ENCODE measurements at places on chromosomes 6 and 20. TPM values are rescaled to one million over a fixed set of nuclear protein-coding genes. Genes with fewer than 3 reads are reported as not detected.

Gene KCNQ5
- total RNA-seq: 6.4 TPM

Gene UNC5CL
- 0.28 TPM for total RNA-seq

GRCh38 chr6:166206066-166206465 lies 38.4 kb upstream of the TBXT start:
- DNase-seq: no peak

DNA sequence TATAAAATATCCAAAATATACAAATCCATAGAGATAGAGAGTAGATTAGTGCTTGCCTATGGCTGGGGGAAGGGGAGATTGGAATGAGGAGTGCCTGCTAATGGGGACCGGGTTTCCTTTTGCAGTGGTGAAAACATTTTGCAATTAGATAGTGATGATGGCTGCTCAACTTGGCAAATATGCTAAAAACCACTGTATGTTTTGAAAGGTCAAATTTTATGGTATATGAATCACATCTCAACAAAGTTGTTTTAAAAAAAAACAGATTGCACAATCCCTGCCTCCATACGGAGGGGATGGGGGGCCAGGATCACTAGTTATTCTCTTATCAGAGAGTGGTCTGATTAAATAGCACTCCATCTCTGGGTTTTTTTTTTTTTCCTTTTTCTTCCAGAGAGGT lies 76.9 kb upstream of the RIPOR2 start:
- DNase-seq: no peak

- no peak for DNase-seq
Measured at GRCh38 chr6:15339081-15339480, 93.2 kb downstream of the JARID2 start.

Gene LZTS3
- 3.1 TPM for total RNA-seq

DNA sequence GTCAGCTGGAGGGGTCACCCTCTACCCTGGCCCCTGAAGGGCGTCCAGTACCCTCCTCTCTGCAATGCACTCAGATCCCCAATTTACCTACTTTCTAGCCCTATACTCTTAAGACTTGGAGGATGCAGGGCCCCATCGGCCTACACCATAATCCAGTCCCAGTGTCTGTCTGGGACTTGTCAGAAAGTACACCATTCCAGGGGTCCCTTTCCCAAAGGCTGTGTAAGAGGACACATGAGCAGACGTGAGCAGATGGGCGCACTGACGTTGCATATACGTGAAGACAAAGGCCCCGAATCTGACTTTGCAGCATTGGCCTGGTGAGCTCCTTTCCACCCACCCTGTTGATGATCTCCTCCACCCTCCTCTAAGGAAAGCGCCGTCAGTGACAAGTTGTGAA lies 20.9 kb upstream of the SMOC2 start:
- no peak for DNase-seq

Gene ZBP1
- total RNA-seq: not detected

GRCh38 chr20:53224851-53225250 lies 252.7 kb downstream of the TSHZ2 start:
- no peak for DNase-seq

GRCh38 chr20:25308671-25309394 lies 60.9 kb downstream of the PYGB start:
- DNase-seq: no peak

- DNase-seq: no peak
Measured at GRCh38 chr20:31820228-31820627, 1.1 kb downstream of the MYLK2 start.

DNA sequence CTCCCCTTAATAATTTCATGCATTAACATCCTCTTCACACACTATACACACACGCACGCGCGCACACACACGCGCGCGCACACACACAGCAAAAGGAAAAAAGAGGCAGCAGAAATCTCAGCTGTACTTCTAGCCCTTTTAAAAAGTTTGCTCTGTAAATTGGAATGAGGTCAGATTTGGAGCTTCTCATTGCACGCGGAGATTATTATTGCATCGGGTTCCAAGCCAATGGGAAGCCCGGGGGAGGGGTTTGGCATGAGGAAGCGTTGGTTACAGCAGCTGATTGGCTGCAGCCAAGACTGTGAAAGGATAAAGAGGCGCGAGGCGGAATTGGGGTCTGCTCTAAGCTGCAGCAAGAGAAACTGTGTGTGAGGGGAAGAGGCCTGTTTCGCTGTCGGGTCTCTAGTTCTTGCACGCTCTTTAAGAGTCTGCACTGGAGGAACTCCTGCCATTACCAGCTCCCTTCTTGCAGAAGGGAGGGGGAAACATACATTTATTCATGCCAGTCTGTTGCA lies at the start of gene SOX4:
Gene SOX4, plus strand, starts transcription at position 340 of the 515 bp plus-strand sequence. CDS start 784 bp downstream, outside the sequence.
- peak; percentile 90 for DNase-seq

Gene WFDC5
- total RNA-seq: 0.51 TPM

GRCh38 chr20:36528875-36529417 lies 12.4 kb upstream of the MYL9 start:
- no peak for DNase-seq

Gene SLC4A11
- total RNA-seq: 11.3 TPM

Gene NOL4L
- 1.7 TPM for total RNA-seq

Gene AGER
- 3.2 TPM for total RNA-seq

GRCh38 chr6:142952614-142953013 lies 7.6 kb upstream of the HIVEP2 start:
- no peak for DNase-seq

- no peak for DNase-seq
Measured at GRCh38 chr6:37155394-37156312, 14.3 kb upstream of the PIM1 start.

GRCh38 chr6:92864966-92865555 lies 554.3 kb downstream of the EPHA7 start:
- no peak for DNase-seq

DNA sequence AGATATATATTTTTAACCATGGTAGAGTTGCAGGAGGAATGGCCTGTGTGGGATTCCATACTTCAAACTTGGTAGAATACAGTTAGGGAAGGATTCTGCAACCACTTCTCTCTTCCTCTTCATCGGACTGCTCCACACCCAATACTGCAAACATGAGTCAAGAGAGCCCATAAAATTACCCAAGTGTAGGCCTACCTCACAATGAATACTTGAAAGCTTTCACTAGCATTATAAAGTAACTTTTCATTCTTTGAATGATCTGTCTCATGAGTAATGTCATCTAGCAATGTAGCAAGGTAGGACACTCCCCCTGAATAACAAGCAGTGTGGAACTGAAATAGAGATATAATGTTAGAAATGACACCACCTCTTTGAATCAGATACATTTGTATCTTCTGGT lies 79.4 kb downstream of the FOXC1 start:
- peak; percentile 66 for DNase-seq

Gene PNLDC1
- 0.07 TPM for total RNA-seq

Gene HDGFL1
- total RNA-seq: not detected

GRCh38 chr6:684831-685636 lies 7.9 kb downstream of the EXOC2 start:
- peak; percentile 60 for DNase-seq

GRCh38 chr20:378961-379336 lies 1.6 kb upstream of the TRIB3 start:
- DNase-seq: no peak

DNA sequence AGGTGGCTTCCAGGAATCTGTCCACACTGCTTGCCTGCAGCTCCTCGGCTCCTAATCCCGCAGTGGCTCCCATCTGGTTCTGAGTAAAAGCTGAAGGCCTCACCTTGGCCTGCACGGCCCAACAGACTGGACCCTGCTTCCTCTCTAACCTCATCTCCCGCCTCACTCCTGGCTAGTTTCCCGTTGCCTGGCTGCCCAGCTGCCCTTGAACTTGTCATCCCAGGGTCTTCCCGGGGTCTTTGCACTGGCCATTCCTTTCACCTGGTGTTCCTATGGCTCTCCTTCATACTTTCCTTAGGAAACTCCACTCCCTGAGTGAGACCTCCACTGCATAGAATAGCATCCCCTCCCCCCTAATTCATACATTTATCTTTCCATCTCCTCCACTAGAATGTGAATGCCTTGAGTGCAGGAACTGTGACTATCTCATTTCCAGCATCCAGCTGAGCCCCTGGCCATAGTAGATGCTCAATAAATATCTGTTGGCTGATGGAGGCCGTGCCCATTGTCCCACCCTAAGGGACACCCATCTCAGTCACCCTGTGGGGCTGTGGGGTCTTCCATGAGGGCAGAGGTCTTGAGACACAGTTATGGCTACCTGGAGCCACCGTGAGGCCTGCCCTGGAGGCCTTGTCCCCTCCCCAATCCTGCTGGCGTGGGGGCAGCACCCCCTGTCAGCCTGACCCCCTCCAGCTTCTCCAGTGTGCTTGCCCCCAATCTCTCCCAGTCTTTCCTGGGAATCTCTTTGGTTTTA lies 9.1 kb upstream of the SIRPA start:
- no peak for DNase-seq

DNA sequence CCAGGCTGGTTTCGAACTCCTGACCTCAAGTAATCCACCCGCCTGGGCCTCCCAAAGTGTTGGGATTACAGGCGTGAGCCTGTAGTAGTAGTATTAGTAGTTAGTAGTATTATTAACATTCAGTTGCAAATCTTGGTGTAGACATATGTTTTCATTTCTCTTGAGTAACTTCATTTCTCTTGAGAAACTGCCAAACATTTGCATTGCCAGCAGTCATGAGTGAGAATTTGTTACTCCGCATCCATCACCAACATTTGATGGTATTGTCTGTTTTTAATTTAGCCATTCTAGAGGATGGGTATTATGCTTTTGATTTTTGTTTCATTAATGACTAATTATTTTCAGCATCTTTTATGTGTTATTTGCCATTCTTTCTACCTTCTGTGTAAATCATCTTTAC lies 1.5 kb upstream of the ERVFRD-1 start:
- no peak for DNase-seq

GRCh38 chr6:168408504-168409136 lies 32.4 kb upstream of the SMOC2 start:
- no peak for DNase-seq

Gene SFT2D1
- total RNA-seq: 48.7 TPM

Gene COL19A1
- total RNA-seq: not detected

Gene C6orf163
- 0.92 TPM for total RNA-seq

Gene BEND6
- 1.8 TPM for total RNA-seq

Gene MRAP2
- 2.9 TPM for total RNA-seq

DNA sequence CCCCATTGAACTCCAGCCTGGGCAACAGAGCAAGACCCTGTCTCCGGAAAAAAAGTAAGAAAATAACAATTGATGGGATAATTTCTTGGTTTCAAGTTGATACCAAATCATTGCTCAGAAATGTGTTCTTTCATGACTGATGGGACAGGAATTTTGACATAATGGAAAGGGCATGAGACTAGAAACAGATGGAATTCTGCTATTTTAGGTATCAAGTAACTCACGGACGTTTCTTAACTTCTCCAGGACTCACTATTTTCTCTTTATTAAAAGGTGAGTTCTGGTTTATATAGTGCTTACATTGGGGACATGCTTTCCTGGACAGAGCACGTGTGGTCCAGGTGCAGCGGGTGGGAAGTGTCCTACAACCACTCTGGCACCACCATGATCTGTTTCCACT lies 6.0 kb upstream of the DSP start:
- no peak for DNase-seq

- no peak for DNase-seq
Measured at GRCh38 chr6:41518118-41518517, 28.1 kb upstream of the FOXP4 start.

- no peak for DNase-seq
Measured at GRCh38 chr6:103687430-103687829, 1172.3 kb downstream of the HACE1 start.

Gene PRDM13
- total RNA-seq: not detected

Gene ADGRB3
- total RNA-seq: not detected

DNA sequence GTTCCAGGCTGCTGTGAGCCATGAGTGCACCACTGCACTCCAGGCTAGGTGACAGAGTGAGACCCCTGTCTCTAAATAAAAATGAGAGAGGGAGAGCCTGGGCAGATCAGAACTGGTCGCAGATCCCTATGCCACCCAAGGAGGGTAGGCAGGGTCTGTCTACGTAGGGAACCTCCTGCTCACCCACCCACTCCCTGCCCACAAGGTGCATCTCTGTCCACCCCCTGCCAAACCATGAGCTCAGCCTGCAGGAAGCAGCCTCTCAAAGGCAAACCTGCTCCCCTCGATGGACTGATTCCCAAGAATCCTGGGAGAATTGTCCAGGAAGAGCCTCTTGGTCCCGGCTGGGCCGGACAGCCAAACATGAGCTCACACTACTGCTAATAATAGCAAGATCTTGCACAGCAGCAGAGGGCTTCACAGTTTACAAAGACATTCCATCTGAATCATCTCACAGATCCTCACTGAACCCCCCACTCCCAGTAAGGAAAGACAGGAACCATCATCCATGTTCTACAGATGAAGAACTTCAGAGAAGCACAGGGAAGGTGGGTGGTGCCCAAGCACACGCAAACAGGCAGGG lies 27.8 kb upstream of the TLDC2 start:
- DNase-seq: no peak

DNA sequence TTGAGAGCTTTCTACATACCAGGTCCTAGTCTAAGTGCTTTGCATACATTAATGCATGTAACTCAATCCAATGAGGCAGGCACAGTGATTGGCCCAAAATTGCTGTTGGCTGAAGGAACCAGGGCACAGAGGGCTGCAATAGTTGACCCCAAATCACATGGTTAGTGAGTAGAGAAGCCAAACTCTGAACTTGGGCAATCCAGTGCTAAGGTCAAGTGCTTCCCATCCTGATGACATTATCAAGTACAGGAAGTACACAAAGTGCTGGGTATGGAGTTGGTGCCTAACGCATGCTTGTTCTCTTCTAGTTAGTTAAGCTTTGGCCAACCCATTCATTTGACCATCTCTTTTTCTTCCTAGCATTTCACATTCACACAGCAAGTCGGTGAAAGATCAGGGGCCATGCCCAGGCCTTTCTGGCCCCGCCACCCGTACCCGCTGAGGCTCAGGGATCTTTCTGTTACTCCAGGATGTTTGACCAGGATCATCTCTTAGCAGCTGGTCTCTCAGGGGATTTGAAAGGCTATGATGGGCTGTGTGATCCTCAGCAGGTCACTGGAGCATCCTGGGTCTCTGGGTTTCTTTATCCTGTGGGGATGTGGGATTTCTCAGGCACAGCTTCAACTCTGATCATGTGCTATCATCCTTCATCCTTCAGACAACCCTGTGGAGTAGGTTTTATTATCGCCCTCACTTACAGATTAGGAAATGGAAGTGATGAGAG lies 7.0 kb downstream of the KCNB1 start:
- DNase-seq: no peak

DNA sequence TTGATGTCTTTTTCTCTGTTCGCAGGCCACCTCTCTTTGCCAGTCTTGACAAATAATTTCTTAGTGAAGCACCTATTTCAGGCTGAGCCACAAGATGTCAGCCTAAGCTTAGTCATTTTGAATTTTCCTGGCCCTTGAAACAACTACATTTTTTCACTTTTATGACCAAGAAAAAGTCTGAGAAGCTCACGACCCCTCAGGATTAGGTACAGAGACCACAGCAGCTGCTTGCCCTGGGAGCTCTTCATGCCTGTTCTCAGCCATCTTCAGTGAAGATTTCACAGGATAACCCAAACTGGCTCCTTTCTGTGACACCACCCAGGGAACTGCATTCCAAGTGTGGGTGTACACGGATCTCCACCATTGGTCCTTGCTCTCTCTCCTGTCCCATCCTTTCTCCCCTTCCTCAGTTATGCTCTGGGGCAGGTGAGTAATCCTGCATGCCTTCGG lies 38.4 kb upstream of the SPTLC3 start:
- no peak for DNase-seq

- no peak for DNase-seq
Measured at GRCh38 chr20:59371431-59371830, 71.0 kb downstream of the EDN3 start.

Gene ACSS1
- 4.6 TPM for total RNA-seq

All from foreskin keratinocyte (primary cell).